Gastrocnemius medialis (tissue), 4 donors: ENCODE measurements at places on chromosomes 5 and 9.

DNA sequence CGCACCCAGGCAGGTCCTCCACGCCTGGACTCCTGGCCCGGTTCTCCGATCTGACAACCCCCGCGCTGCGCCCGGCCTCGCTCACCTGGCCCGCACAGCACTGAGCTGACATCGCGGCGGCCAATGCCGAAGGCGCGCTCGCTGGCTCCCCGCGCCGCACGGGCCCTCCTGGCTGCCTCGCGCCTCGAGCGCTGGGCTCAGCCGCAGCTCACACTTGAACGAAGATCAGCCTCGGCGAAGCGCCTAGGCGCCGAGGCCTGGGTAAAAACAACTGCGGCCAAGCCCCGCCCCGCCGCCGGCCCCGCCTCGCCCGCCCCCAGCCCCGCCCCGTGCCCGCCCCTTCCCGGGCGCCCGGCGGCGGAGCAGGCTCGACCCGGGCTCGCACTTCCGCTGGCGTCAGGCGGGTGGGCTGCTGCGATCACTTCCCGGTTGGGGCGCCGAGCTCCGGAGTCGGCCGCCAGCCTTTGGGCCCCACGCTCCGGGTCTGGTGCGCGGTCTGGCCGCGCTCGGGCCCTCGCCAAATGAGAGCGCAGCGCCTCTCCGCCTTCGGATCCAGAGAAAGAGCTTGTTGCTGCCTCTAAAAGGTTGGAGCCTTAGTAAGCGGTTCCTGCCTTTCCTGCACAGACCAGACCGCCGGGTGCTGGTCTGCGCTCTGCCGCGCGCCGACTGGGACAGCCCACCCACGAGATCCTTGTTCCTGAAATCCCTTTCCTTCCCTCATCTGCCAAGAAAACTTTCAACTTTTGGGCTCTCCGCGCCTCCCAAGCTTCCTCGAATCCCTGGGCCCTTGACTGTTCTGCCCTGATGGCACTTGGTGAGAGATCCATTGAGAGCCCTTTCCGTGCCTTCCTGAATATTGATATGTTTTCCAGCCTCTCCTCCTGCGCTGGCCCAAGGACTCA is at the start of gene SERINC5:
Gene SERINC5 (minus strand): TSS at position 238 of the 902 bp plus-strand sequence. CDS start 126 bp downstream, at position 112.
- peak; percentile 71 for DNase-seq

DNA sequence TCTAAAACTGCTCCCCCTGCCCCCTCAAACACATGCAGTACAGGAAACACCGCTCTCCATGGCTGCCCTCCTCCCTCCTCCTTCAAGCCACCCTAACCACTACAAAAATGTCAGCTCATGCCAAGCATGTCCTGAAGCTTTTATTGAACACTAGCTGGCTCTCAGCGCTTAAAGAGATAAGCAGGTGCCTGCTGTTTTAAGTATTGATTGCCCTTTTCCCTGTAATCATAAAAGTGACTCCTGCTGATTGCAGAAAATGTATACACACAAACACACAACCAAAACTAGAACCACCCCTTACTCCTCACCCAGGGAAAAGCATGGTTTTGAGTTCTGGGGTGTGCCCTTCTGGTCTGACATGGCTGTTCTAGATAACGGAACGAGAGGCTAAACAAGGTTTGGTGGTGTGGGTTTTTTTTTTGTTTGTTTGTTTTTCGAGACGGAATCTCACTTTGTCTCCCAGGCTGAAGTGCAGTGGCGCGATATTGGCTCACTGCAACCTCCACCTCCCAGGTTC is 3.7 kb upstream of the UCK1 start:
- no peak for DNase-seq

- DNase-seq, result no peak
These were observed 35.6 kb downstream of the NFIB start for GRCh38 chr9:14278291-14278721.

DNA sequence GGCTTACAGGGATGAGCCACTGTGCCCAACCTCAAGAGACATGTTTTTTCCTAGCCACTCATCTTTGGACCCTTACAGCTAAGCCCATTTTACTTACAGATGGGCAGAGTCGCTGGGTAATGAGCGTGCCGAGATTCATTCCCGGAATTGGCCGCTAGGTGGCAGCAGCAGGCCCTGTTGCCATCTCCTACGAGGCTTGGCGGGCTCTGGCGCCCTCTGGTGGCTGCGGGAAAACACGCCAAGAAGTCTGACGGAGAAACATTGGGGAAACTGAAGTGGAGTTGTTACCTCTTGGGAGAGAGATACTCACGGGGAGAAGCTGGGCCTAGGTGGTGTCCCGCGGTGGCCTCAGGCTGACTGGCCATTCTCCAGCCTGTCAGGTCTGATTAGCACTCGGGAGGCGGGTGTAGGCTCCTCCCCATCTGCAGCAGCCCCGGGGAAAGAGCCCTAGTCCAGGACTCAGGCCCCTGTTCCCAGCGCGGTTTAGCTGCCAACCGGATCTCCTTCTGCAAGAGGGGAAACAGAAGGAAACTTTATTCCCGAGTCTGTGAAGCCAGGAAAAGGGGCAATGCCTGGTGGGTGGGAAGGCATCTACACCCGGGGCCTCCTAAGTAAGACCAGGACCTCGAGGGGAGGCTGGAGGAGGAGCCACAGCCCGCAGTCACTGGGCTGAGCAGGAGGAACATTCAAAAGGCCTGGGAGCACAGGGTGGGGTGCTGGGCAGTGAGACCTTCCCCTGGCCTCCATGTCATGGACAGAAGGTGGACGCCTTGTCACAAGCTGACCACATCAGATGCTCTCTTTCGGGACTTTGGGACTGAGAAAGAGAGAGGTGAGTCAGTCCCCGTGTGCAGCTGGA is 9.7 kb downstream of the PTGES2 start:
- DNase-seq, result peak; percentile 83

DNA sequence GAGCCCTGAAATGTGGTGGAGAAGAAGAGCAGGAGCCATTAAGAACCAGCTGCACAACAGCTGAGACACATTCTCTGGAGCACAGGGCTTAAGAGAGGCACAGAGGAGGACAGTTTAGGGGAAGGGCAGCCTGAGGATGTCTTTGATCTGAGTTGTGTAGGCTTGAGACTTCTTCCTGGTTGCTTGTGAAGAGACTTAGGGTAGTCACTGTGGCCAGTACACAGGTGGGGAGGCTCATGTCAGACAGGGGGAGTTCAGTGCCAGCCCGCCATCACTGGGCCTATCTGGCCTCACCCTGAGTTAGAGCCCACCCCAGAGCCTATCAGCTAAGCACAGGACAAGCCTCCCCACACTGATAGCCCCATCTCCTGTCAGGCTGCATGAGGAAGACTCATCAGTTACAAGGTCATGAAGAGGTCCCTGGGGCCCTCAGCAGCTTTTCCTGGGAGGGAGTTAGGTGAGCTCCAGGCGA is 19.8 kb downstream of the SLC22A4 start:
- DNase-seq, result no peak

DNA sequence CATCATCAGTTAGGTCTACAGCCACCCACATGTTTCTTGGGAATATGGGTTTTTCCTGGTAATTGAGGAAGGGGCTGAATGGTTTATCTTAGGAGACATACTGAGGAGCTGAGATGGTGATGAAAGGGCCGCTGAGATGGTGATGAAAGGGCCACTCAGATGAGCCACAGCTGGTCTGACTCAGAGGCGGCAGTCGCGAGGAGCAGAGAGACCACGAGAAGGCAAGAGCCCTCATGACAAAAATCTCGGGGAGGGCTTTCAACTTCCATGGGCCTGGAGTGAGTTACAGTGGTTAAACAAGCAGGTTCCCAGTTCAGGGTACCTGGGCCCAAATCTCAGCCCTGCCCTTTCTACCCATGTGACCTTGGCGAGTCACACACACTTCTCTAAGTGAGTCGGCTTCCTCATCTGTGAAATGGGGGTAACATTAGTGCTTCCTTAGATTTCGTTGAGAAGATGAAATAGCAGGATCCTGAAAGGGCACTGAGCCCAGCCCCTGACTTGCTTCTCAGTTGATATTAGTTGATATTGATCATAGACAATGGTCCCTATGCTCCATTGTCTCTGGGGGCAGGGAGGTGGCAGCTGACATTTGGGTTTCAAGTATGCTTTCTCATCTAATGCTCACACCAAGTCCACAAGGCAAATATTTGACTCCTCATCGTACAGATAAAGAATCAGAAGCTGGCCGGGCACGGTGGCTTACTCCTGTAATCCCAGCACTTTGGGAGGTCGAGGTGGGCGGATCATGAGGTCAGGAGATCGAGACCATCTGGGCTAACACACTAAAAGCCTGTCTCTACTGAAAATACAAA is 169.5 kb downstream of the RGS3 start:
- no peak for DNase-seq

- no peak for DNase-seq
These were observed 4.1 kb downstream of the MRPL36 start for GRCh38 chr5:1795506-1795905.

DNA sequence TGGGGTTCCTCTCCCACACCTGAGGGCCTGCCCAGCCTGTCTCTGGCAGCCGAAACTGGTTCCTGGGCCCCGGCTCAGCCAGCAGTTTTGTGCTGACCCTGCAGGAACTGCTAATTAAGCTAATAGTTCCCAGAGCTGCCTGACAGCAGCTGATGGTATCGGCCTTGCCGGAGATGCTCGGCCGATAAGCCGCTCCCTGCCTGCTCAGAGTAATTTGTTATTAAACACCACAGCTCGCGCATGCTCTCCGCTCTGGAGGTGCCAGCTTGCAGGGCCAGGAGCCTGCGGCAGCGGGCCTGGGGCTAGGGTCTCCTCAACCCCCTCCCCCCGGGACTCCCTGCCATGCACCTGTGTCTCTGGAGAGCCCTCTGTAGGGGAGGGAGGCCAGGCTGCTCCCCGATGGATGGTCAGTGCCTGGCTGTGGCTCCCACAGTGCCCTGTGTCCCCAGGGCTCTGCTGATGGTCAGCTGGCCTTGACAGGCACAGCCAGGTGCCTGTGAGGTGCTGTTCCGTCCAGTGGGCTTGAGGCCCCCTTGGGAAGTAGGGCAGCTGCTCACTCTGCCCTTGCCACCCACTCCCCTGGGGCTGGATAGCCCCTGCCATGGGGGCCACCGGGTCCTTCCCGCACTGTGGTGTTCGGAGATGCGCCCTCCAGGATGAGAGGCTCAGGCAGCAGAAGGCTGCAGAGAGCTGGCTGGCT is 41.7 kb downstream of the RXRA start:
- no peak for DNase-seq

DNA sequence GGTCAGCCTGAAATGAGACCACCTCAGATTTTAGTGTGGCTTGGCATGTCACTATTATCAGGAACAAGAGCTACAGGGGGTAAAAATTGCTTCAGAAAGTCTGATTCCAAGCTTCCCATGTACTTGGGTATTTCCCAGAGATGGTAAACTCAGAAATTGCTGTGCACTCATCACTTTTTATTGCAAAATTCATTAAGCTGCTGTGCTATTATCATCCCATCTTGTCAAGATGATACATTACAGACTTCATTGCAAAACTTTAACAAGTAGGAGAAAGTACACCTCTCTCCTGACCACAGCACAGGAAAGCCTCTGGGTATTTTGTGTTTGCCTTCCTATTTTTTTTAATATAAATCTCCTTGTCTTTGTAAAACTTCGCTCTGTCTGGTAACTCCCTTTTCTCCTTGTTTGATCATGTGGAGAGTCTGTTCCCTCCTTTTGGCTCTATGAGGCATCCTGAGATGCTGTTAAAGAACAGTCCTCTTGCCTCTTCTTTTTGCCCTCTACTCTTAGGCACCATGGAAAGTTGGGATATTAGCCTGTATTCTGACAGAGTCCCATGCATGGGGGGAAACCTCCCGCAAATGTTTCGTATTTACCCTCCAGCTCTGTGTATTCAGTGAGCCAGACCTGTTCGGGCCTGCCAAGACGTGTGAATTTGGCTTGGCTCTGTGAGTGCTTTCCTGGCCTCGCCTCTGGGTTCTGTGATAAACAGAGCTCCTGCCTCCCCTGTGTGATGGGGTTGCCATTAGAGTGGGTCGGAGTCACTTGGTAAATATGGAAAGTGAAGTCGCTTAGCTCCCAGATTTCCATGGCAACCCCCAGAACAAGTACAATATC is 260.7 kb downstream of the NR3C1 start:
- DNase-seq, result peak; percentile 68

- no peak for DNase-seq
These were observed 53.2 kb upstream of the EBF1 start for GRCh38 chr5:159152876-159153275.

- no peak for DNase-seq
These were observed 972.5 kb upstream of the CTNND2 start for GRCh38 chr5:12876541-12877298.

GRCh38 chr9:27407491-27407890 is 110.5 kb upstream of the EQTN start:
- DNase-seq, result no peak

DNA sequence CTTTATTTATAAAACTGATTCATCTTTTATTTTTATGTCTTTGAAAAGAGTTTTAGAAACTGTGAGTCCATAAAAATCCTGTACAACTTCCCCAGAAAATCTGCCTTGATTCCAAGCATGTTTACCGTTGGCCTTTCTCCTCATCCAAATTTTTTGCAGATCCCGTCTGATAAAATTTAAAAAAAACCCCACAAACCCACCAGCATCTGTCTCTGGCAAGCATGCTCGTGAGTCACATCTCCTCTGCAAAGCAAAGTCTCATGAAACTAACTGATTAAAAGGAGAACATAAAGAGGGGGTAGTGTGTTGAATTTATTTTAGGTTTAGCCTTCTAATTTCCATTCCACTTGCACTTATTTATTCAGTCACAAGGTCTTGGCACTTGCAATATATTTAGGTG is 109.4 kb downstream of the MAT2B start:
- no peak for DNase-seq

- no peak for DNase-seq
These were observed 2111.3 kb downstream of the MAT2B start for GRCh38 chr5:165616490-165617405.

GRCh38 chr5:148615644-148616275 is 38.6 kb downstream of the HTR4 start:
- DNase-seq, result no peak

DNA sequence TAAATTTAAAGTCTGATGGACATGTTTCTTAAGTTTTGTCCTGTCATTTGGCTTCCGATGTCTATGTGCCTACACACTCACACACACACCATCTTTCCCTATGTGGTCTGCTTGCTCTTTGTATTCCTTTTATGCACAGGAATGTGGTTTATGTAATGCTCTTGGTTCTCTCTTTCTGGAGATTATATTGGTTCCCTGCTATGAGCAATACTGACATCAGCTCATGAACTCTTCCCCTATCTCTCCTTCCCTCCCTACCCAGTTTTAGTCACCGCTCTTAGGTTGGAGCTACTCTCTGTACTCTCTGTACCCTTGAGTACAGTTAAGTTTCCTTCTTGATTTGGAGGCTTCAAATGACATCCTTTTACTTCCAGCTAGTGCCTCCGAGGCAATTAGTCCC is 77.9 kb upstream of the MVB12B start:
- no peak for DNase-seq

- no peak for DNase-seq
These were observed 10.4 kb upstream of the ZBTB43 start for GRCh38 chr9:126794441-126794840.

DNA sequence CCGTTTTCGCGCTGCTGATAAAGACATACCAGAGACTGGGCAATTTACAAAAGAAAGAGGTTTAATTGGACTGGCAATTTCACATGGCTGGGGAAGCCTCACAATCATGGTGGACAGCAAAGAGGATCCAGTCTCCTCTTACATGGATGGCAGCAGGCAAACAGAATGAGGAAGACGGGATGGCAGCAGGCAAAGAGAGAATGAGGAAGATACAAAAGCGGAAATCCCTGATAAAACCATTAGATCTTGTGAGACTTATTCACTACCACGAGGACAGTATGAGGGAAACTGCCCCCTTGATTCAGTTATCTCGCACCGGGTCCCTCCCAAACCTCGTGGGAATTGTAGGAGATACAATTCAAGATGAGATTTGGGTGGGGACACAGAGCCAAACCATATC is 95.0 kb downstream of the OSTF1 start:
- DNase-seq, result no peak

GRCh38 chr5:58491216-58491892 is at the start of gene GAPT:
Gene GAPT (plus strand): TSS chr5:58491435. CDS start chr5:58494537, 3,102 bp downstream.
- DNase-seq, result no peak
